ENCODE measurements at places on chromosomes 2 and 18.
A peak's percentile ranks its signal among the peaks of the same experiment; 100 is the strongest.

- H3K4me3 ChIP-seq: no peak overlapping the region
- no peak for DNase-seq
- H3K27ac ChIP-seq: no peak overlapping the region
- H3K4me1 ChIP-seq: no peaks in the 10 kb centered on the region
- no peaks in the 10 kb centered on the region for H3K27me3 ChIP-seq
- H3K36me3 ChIP-seq: no peaks in the 10 kb centered on the region
Observed at GRCh38 chr2:121297217-121297830, 12.3 kb upstream of the TFCP2L1 start.

GRCh38 chr2:200509235-200509611, 645 bp downstream of the KCTD18 start:
- DNase-seq: no peak
- H3K36me3 ChIP-seq: peaks cover 4% of the 10 kb centered on the region
- peak overlapping the region; percentile 89 for H3K4me3 ChIP-seq
- no peaks in the 10 kb centered on the region for H3K4me1 ChIP-seq
- H3K27me3 ChIP-seq: peaks cover 1% of the 10 kb centered on the region

DNA sequence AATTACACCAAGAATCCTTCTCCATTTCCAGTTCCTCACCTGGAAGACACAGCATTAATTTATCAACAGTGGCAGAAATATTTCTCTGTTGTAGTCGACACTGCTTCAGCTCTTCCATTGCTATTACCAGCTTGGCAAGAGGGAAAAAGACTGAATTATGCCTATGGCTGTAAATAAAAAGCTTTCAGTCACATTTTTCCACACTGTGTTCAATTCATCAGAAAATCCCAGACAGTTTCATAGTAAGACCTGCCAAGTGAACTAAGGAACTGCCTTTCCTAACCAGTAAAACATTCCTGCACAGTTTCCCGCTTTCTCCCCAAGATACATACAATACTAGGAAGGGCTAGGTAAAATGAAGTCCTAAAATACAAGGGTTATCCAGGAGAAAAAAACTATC, 94.7 kb downstream of the EXOC6B start:
- no peak overlapping the region for H3K27ac ChIP-seq
- H3K36me3 ChIP-seq: no peaks in the 10 kb centered on the region
- DNase-seq: no peak
- no peaks in the 10 kb centered on the region for H3K4me1 ChIP-seq
- no peak overlapping the region for H3K4me3 ChIP-seq
- H3K27me3 ChIP-seq: no peaks in the 10 kb centered on the region

- H3K4me3 ChIP-seq: no peak overlapping the region
- no peak overlapping the region for H3K27ac ChIP-seq
- H3K27me3 ChIP-seq: no peaks in the 10 kb centered on the region
- DNase-seq: peak; percentile 55
- H3K4me1 ChIP-seq: no peaks in the 10 kb centered on the region
Observed at GRCh38 chr2:120768112-120769048, 32.7 kb downstream of the GLI2 start.
